NCI-H187 (cell line): ENCODE measurements at places on chromosomes 7 and 10.

- no peak for DNase-seq
Measured at GRCh38 chr10:19659920-19660655, 156.1 kb upstream of the PLXDC2 start.

DNA sequence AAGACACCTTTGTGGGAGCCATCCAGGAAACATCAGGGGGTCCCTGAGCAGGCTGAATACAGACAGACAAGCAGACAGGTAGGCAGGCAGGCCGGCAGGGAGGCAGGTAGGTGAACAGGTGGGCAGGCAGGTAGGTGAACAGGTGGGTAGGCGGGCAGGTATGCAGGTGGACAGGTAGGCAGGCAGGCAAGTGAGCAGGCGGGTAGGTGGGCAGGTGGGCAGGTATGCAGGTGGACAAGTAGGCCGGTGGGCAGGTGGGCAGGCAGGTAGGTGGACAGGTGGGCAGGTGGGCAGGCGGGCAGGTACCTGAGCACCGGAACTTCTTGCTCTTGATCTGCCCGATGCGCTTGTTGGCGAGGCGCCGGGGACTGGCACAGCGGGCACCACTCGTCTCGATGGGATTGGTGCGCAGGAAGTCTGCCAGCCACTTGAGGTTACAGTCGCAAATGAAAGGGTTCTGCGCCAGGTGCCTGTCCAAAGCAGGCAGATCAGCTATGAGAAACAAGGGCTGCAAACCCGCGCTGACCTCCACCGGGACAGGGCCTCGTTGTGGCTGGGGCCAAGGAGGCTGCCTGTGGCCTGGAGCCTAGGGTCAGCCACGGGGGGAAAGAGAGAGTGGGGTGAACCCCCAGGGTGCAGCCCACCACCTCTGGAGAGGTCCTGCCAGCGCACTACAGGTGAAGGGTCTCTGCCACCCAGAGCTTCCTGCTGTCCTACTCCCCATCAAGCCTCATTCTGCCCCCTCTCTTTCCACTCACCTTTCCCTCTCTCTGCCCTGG, 136.9 kb downstream of the SLIT1 start:
- DNase-seq: no peak

GRCh38 chr10:1255118-1255517, 198.9 kb downstream of the WDR37 start:
- no peak for DNase-seq

DNA sequence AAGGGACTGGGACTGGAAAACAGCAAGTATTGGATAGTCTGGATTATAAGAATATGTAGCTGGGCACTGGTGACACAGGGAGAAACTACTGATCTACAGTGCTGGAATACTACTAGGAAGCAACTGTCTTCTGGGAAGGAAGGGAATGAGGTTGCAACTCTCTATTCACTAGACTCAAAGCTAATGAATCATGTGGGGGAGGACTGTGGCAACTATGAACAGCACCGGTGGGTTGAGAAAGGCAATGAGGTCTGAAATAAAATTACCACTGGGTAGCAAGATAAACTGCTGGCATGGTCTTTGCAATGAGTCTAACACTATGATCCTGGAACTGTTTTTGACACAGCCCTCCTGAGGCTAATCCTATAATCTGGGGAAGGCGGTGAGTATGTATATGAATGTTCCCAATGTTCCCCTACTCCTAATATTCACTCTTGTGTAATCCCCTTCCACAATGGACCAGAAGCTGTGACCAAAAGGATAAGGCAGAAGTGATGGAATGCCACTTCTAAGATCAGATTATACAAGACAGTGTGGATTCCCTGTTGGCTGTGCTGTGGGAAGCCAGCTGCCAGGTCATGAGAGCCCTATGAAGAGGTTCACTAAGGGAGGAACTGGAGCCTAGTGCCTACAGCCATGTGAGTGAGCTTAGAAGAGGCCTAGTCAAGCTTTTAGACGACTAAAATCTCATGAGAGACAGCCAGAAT, 101.3 kb upstream of the DNAJB12 start:
- DNase-seq: no peak

GRCh38 chr10:33365301-33365700, 30.8 kb upstream of the NRP1 start:
- no peak for DNase-seq
